ENCODE measurements at places on chromosomes 2 and 18. TPM values are rescaled to one million over a fixed set of nuclear protein-coding genes. Genes with fewer than 3 reads are reported as not detected.

GRCh38 chr18:5097116-5097703 lies 99.8 kb downstream of the AKAIN1 start:
- DNase-seq: no peak

DNA sequence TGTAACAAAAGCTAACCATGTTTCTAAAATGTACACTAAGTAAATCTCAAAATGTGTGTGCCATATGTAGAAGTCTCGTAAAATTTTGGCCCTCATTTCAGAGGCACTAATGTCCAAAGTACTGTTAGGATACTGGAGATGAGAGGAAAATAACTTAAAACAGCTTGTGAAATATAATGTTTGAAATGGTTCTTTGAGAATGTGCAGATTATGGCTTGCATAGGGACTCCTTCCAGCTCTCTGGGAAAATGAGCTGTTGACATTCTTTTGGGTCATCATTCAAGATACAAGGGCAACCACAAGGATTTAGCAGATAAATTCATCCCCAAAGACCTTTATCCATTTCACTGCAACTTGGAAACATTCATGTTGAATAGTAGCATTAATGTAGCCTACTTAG lies 38.1 kb upstream of the OTX1 start:
- no peak for DNase-seq

GRCh38 chr2:64637931-64638330 lies 15.8 kb downstream of the SERTAD2 start:
- DNase-seq: no peak

DNA sequence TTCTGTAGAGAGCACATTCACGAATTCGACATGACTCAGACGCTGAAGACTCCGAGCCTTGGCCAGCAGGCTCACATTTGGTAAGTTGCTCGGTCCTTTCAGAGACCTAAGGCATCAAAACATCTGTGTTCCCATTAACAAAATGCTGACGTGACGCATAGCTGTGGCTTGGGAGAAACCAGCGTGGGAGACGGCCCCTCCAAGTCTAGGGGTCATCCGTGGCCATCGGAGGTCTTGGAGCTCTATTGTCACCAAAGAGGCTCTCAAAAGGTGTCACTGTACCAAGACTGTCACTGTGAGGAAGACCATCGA lies 14.9 kb downstream of the FBLN7 start:
- DNase-seq: no peak

GRCh38 chr2:112996635-112997034 lies 8.6 kb upstream of the IL36A start:
- DNase-seq: no peak

DNA sequence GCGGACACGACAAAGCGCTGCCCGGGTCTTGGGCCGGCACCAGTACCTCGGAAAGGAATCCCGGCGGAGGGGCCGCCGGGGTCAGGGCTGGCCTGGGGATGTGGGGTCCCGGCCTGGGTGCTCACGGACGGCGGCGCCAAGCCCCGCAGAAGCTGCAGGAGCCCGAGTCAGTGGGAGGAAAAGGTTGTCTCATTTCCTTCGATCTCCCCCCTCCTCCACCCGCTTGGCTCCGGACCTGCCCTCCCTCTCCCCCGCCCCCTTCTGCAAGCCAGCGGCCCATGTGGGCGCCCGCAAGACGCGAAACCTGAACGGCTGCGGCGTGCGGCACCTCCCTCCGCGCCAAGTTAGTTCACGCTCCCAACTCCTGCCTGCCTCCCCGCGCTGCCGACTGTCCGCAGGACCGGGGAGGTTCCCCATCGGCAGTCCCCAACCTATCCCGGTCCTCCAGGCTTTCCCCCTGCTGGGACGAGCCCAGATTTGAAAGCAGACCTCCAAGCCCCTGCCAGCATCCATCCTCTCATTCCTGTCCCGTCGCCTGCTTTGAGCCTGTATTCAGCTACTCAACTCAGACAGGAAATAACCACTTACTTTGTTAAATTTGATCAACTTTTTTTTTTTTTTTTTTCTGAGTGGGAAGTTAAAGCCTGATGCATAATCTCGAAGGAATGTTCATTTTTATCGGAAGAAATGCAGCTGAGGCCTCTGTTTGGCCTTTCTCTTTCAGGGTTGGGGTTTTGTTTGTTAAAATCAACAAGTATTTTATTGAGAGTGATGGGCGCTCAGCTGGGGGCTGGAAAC lies at the start of gene EVA1A:
EVA1A (minus strand) TSS at position 172 of the 798 bp plus-strand sequence. CDS start 42,799 bp downstream, outside the sequence.
- DNase-seq: no peak

- no peak for DNase-seq
Observed at GRCh38 chr2:59868981-59869380, 684.5 kb downstream of the BCL11A start.

GRCh38 chr2:230594286-230594840 lies 118.3 kb upstream of the CAB39 start:
- DNase-seq: no peak

- DNase-seq: no peak
Observed at GRCh38 chr18:77133051-77133834, 660 bp upstream of the MBP start.

DNA sequence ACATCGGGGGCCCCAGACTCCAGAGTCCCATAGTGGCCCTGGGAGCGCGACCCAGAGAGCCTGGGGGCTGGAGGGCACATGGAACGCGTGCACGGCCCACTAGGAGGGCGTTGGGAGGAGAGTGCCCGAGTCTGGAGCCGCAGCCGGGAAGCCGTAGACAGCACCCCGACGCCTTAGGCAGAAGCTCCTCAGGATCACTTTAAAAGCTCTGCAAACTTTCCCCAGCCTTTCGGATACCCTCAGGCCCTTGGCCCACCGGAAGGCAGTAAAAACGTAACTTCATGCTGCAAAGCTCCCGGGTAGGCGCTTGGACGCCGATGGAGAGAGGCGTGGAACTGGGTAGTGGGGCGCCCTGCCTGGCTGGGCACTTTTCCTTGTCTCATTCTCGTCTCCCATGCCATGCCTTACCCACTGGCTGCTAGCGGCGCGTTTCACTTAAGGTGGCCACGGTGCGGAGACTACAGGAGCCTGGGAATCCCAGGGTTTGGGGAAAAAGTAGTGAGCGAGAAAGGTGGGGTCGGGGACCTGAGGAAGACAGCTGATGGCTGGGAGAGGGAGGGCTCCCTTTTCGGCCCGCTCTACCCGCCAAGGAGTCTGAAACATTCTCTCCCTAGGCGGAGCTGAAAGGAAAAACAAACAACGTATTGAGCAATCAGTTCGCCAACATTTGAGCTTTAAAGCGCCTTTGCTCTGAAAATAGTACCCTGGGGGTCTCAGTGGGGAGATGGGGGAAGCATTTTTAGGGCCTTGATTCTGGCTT lies 141.8 kb downstream of the MEIS1 start:
- DNase-seq: peak; percentile 63

- no peak for DNase-seq
Observed at GRCh38 chr2:208363485-208363884, 43.1 kb upstream of the PTH2R start.

ADCYAP1 gene
- 0.18 TPM for total RNA-seq

GRCh38 chr2:215811409-215812345 lies 201.7 kb downstream of the MREG start:
- no peak for DNase-seq

DPP10 gene
- 1.0 TPM for total RNA-seq

GRCh38 chr2:161096336-161096735 lies 63.9 kb upstream of the TANK start:
- DNase-seq: no peak

DNA sequence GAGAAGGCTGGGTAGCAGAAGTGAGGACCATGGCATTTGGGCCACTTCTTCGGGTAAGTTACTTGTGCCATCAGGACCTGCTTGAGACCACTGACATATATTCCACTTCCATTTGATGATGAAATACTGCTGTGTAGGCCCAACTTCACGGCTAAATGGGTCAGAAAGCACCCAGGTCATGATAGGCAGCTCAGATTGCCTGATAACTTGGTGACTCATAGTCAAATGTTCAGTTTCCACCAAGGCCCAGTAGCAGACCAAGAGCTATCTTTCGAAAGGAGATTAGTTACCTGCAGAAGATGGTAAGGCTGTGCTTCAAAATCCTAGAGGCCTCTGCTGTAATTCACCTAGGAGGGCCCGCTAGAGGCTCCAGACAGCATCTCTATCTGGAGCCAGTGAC lies 31.8 kb upstream of the MEX3C start:
- DNase-seq: no peak

GLS gene
- total RNA-seq: 105 TPM

DNA sequence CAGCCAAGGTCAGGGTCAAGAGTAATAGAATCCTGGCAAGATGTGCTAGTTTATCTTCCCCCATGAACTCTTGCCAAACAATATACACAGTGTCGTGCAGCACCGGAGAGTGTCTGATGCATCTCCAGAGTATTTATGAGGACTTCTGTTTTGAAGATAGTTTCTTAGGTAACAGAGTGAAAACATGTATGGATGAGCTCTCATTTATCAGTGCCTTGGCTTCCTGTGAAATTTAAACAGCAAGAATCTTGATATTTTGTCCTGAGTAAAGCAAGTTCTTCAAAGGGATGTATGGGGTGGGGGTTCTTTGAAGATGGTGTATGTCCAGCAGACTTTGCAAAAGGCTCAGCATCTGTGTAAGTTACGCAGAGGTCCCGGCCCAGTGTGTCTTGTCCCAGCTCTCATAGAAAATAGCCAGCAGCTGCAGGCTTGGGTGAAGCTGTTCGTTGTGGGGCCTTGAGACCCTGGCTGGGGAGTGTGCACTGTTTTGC lies 361.0 kb upstream of the NT5C1B start:
- DNase-seq: no peak

All from ureter (tissue), 1 donor.